Right atrium auricular region (tissue), 2 donors: ENCODE measurements at places on chromosomes 2 and 18. TPM values are rescaled to one million over a fixed set of nuclear protein-coding genes. Genes with fewer than 3 reads are reported as not detected.

RNF25 gene
- total RNA-seq = 18.2 TPM

DNA sequence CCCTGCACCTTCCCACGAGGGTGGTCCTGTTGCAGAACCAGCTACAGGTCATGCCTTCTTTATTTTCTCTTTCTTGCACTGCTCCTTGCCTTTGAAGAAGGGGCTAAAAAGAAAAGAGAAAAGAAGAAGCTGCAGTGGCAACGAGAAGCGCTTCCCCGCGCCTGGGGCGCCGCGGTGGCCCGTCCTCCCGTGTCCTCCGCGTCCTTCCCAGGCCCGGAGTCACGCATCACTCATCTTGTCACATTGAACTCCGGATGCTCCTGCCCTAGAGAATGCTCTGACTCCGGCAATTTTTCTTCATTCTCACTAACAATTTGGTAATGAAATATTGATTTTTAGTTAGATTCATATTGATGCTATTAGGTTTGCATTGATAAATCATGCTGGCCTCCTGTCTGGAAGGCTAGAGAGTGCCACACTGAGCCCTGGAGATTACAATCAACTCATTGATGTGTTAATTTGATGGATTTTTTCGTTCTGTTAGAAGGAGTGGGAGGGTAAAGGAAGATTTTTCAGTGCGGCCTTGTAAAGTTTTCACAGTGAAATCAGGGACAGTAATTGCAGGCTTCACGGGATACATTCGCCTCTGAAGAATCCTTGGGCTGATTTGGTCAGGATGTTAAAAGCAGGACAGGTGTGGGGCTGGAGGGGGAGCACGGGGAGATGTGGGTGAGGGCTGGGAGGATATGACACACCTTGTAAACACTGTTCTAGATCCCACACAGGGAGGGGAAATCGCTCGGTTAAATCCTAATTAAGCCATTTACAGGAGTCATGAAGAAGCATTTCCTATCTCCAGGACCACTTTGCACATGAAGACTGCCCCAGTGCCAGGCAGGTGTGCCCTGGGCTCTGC, 349.3 kb downstream of the ZNF516 start:
- DNase-seq = no peak
- no peak overlapping the region for H3K4me3 ChIP-seq
- H3K36me3 ChIP-seq = no peaks in the 10 kb centered on the region

GRCh38 chr2:75641587-75641986, 5.0 kb upstream of the MRPL19 start:
- H3K4me3 ChIP-seq = no peak overlapping the region
- no peaks in the 10 kb centered on the region for H3K36me3 ChIP-seq
- no peak overlapping the region for H3K27ac ChIP-seq

- no peaks in the 10 kb centered on the region for H3K36me3 ChIP-seq
- H3K4me1 ChIP-seq = no peaks in the 10 kb centered on the region
- no peak overlapping the region for H3K4me3 ChIP-seq
- DNase-seq = peak; percentile 64
Measured at GRCh38 chr2:234823877-234824376, 127.9 kb upstream of the SH3BP4 start.

GRCh38 chr18:42229211-42230210, 274.5 kb downstream of the PIK3C3 start:
- H3K4me1 ChIP-seq = no peaks in the 10 kb centered on the region
- H3K4me3 ChIP-seq = no peak overlapping the region
- no peak for DNase-seq
- H3K27ac ChIP-seq = no peak overlapping the region
- no peaks in the 10 kb centered on the region for H3K36me3 ChIP-seq
- no peaks in the 10 kb centered on the region for H3K27me3 ChIP-seq

- no peaks in the 10 kb centered on the region for H3K4me1 ChIP-seq
- H3K27me3 ChIP-seq = no peaks in the 10 kb centered on the region
- H3K36me3 ChIP-seq = no peaks in the 10 kb centered on the region
- no peak for DNase-seq
Measured at GRCh38 chr2:136527560-136527959, 237.8 kb upstream of the THSD7B start.

GRCh38 chr2:226320076-226320948, 479.3 kb downstream of the IRS1 start:
- H3K27me3 ChIP-seq = no peaks in the 10 kb centered on the region
- no peak overlapping the region for H3K4me3 ChIP-seq
- H3K27ac ChIP-seq = no peak overlapping the region
- no peaks in the 10 kb centered on the region for H3K36me3 ChIP-seq

DNA sequence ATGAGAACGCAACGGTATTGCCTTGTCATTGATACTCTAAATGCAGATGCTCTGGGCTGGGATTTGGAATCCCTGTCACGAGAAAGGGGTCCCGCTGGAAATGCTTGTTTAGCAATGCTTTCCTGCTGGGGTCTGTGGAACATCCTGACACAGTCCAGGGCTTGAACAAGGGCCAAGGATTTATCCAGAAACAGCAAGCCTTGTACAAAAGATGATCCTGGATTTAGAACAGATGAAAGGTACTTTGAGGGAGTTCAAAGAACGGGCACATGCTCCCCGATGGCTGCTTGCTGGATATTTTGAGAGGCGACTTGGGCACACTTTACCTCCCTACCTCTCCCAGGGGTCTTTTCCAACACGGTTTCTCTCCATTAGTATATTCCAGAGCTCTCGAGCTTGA, 108.1 kb upstream of the CELF4 start:
- DNase-seq = peak; percentile 11
- H3K27me3 ChIP-seq = no peaks in the 10 kb centered on the region
- no peaks in the 10 kb centered on the region for H3K4me1 ChIP-seq
